ENCODE measurements at places on chromosomes 4 and X.

DNA sequence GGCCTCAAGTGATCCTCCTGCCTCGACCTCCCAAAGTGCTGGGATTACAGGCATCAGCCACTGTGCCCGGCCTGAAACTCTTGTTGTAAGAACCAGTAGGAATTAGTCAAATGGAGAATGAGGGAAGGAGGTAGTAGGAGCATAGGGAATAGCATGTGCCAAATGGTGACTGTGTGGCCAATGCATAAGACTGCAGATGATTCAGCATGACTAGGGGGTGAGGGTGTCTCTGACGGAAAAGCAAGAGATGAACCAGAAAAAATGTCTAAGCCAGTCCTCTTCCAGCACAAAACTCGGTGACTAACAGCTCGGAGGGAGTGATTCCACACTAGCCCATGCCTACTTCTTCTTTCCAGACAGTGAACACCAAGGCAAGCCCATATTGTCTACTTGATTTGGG, 58.2 kb upstream of the DUSP21 start:
- no peak for DNase-seq

GRCh38 chr4:98851806-98852205, 77.1 kb downstream of the EIF4E start:
- no peak for DNase-seq

DNA sequence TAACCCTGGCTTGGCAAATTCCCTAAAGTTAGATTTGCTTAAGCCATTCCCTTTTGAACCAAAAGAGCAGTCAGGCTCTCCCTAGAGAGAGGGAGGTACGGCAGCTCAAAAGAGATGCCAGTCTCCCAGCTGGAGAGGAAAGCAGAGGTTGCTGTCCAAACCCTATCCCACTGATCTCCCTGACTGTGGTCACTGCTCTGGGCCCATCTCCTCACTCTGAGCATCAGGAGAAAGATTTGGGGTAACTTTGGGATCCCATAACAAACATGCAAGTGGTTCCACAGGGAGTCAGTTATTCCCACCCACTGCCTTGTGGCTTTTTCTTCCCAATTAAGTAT, 17.1 kb downstream of the ACSL1 start:
- DNase-seq = no peak

DNA sequence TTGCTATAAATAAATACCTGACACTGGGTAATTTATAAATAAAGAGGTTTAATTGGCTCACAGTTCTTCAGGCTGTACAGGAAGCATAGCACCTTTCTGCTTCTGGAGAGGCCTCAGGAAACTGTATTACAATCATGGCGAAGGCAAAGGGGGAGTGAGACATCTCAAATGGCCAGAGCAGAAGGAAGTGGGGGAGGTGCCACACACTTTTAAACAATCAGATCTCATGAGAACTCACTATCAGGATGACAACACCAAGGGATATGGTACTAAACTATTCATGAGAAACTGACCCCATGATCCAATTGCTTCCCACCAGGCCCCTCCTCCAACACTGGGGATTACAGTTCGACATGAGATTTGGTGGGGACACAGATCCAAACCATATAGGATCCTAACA, 11.7 kb upstream of the TCEAL9 start:
- DNase-seq = no peak

DNA sequence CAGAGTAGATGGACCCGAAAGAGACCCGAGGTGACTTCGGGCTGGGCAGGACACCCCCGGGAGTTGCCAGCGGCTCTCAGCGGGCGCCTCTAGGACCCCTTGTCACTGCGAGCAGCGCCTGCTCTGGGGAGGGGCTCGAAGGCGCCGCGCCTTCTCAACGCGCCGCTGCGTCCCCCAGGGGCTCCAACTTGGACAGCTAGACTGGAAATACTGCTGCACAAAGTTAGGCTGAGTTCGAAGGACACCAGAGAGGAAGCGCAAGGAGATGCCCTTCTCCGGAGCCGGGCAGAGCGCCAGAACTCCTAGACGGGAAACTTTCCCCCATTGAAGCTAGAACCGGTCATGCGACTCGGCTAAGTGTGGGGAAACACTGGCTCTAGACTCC, 493 bp upstream of the KCNIP4 start:
- DNase-seq = no peak

DNA sequence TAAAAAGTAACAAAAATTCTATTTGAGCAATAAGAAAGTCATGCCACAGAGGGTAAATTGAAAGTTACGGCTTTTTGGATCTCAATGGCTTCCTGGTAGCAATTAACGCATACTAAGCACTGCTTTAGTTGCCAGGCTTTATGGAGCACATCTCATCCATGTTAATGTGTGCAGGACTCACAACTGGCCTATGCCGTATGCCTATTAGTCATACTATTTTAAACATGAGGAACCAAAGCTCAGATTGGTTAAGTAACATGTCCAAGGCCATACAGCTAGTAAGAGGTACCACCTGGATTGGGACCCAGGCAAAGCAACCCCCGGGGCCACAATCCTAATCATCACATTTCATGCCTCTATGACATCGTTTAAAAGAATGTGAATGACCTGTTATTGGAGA, 17.1 kb downstream of the DAPP1 start:
- no peak for DNase-seq

GRCh38 chr4:20272411-20272872, 20.7 kb downstream of the SLIT2 start:
- DNase-seq = no peak
